ENCODE measurements at places on chromosomes 7 and 10. TPM values are rescaled to one million over a fixed set of nuclear protein-coding genes. Genes with fewer than 3 reads are reported as not detected.

GRCh38 chr7:130639388-130639787 lies 29.2 kb downstream of the COPG2 start:
- DNase-seq, result no peak

GRCh38 chr7:140200061-140200989 lies 23.5 kb upstream of the KDM7A start:
- DNase-seq, result no peak

DNA sequence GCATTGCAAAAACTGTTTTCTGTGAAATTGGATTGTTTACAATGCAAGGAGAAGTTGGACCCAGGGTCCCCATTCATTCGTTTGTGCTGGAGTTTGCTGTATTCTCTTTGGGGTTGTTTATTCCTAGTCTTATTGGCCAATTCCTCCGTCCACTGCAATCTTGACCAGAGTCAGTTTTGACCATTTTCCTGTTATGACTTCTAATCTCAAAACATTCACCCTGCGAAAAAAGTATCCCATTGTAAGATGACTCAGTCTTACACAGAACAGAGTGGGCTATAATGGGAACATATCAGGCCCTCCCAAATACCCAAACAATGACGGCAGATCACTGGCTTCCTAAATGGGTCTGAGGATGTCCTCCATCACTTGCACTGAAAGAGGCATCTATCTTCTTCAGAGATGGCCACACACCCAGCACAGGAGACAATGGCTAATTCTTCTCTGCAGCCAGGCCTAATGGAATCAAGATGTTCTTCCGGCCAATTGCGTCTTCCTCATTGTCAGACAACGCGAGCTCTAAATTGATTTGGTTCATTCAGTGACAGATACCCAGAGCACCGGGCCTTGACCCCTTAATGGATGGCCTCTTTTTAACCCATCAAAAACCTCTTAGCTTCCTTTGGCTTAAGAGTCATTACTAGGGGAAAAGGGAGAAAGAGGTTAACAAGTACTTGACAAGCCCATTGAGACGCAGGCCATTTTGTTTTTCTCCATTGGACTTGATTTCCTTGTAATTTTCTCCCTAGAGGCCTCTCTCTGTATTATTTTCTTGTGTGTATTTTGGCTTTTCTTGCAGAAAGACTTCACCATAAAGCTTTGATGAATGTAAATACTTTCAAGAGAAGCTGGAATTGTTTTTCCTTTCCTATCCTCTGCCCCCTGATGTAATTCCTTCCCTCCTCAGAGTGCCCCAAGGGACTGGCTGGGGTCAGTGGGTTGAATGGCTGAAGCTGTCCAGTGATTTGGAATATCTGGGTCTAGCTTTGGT lies 129.6 kb downstream of the PRPF18 start:
- no peak for DNase-seq

GRCh38 chr10:111072232-111072631 lies 4.6 kb upstream of the ADRA2A start:
- DNase-seq, result no peak

DNA sequence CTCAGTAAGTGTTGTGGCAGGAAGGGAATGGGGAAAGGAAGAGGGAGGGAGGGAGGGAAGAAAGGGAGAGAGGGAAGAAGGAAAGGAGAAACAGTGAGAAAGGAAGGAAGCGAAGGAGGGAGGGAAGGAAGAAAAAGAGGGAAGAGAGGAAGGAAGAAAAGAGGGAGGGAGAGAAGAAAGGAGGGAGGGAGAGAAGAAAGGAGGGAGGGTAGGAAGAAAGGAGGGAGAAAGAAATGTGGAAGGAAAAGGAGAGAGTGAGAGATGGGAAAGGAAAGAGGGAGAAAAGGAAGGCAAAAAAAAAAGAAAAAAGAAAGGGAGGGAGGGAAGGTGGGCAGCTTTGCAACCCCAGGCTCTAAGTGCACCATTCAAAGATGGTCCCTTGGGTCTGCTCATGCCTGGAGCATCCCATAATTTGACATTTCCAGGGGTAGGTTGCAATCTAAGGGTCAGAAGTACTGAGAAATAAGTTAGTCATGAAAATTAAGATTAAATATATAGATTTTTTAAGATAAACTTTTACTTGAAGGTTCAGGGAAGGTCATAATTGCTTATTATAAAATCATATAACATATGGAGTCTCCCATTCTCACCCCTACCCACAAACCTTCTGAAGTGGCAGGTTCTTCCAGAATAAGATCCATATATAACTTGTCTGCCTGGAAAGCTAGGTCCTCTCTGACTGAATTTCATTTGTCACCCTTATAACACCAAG lies 249.2 kb downstream of the PLXNA4 start:
- no peak for DNase-seq

- no peak for DNase-seq
These were observed 210.0 kb upstream of the LYZL1 start for GRCh38 chr10:29078919-29079318.

- no peak for DNase-seq
These were observed 68.4 kb downstream of the PARP12 start for GRCh38 chr7:139994356-139994755.

GRCh38 chr7:31782411-31782991 lies 95.5 kb downstream of the PPP1R17 start:
- DNase-seq, result no peak

- no peak for DNase-seq
These were observed 120.0 kb downstream of the ATXN7L1 start for GRCh38 chr7:105756367-105756766.

DNA sequence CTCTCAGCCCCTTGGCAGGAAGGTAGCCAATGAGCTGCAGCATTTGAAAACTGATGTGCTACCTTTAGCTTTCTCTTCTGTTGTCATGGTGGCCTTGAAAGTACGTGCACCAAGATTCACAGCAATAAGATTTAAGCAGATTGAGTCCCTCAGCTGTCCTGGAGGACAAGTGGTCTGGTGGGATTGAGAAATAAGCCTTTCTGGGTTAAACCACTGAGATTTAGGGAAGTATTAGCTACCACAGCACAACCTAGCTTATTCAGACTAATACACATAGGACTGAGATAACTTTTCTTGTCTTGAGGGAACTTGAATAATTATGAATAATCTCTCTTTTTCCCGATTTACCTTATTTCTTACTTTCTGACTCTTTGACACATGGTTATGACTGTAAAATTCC lies 324.0 kb downstream of the PTEN start:
- no peak for DNase-seq

GRCh38 chr7:13414661-13415107 lies 574.8 kb downstream of the ETV1 start:
- no peak for DNase-seq

PON3 gene
- total RNA-seq, result not detected

CYP3A7 gene
- total RNA-seq, result not detected

OTUD1 gene
- total RNA-seq, result 63.7 TPM

ALDH18A1 gene
- 22.8 TPM for total RNA-seq

TMEM178B gene
- total RNA-seq, result 0.90 TPM
